ENCODE measurements at places on chromosomes 12 and 14.

DNA sequence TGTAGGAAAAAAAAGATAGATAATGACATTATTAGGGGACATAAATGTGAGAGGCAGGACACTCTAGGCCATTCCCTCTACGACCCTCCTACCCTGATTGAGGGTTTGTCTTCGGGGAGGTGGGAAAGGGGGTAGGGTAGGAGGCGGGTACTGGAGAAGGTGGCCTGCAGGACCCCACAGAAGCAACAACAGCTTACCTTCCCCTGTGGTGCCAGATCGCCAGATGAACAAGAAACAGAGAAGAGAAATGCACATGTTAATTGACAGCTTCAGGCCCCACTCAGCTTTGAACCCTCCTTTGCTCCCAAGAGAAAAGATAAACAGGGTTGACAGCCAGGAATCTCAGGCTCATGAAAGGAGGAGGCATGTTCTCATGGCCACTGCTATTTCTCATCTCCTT is 4.8 kb downstream of the PHB2 start:
- DNase-seq = no peak

GRCh38 chr12:14262771-14263511 is 102.5 kb upstream of the ATF7IP start:
- no peak for DNase-seq

- no peak for DNase-seq
These were observed 42.4 kb upstream of the GPATCH2L start for GRCh38 chr14:76109087-76109880.

DNA sequence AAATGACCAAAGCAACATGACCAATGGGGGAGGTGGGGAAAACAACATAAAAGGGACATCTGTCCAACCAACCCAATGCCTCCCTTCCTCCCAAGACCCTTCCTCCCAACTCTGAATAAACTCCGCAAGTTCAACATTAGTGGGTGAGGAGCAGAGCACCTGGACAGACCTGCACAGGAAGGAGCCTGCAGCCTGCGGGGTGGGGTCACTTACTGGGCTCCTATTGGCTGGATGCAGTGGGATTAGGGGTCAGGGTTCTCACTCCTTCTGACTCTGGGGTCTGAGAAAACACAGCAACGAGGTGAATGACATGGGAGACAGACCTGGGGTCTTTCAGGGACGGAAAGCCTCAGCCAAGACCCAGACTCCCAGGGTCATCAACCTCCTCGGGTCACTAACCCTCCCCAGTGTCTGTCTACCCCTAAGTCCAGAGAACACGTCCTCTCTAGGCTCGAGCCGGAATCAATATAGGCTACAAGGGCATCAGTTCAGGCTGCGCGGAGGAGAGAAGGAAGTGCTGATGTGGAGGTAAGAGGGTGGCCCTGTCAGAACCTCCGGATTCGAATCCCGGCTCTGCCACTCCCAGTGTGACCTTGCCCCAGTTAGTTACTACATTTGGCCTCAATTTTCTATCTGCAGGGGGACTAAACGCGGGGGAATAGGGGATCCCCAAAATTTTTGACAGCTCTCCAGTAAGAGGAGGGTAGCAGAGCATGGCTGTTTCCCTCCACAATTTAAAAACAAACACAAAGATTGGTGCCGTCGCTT is 860 bp downstream of the NDRG2 start:
- DNase-seq = peak; percentile 14
